ENCODE measurements at places on chromosomes 13 and 19.

DNA sequence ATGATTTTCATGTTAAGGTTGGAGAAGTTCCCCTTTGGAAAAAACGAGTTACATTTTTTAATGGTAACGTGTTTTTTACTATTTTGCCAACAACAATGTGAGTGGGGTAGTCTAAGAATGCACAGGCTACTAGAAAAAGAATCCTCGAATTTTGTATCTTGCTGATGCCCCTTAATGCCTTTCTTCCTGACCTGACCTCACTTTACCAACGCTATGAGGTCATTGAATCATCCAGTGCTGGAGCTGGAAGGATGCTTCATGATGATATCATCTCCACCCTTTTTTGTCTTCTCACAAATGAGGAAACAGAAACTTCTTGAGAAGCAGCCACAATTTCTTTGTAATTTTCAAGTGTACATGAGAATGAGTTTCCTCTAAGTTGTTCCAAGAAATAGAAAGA is 8.2 kb upstream of the UBL3 start:
- no peak for DNase-seq

GRCh38 chr13:62643007-62643483 is 1227.4 kb upstream of the PCDH20 start:
- DNase-seq, result no peak

DNA sequence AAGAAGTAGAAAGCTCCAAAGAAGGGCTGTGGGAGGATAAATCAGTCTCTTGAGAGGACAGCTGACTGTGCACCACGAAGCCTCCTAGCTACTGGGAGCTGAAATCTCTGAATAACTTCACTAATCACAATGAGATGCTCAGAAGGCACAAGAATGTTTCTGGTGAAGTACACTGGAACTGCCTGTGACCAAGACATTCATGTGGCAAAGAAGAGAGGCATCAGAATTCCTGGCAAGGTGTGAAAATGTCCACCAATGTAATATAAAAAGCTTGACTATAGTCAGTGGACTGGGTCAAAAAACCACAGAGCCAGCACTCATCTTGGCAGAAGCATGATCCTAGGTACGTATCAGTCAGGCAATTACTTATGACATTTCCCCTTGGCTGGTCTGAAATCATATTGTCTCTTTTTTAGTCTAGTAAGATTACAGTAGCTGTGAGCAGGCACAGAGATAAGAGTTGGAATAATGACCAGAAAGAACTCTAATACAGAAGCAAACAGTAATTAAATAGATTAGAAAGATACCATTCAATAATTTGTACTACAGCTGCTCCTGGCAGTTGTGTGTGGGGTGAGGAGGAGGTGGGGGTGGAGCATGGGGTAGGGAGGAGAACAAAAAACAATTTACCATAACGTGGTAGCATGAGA is 434.7 kb downstream of the DIAPH3 start:
- DNase-seq, result no peak

DNA sequence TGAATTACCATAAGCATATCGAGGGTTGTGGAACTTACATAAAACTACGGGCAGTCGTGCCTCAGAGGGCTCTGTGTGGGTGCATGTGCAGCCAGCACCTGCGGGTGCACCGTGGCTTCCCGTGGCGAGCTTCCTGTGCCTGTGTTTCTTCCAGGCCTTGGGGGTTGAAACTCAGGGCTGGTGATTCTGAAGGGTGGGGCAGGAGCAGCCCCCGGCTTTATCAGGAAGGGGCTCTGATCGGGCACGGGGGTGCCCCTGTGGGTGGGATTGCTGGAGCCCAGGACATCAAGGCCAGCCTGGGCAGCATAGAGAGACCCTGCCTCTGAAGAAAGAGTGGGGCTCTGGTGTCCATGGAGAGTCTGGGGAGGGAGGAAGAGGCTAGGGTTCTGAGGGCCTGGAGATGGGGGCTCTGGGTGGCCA is 11.1 kb downstream of the ATP4B start:
- no peak for DNase-seq

DNA sequence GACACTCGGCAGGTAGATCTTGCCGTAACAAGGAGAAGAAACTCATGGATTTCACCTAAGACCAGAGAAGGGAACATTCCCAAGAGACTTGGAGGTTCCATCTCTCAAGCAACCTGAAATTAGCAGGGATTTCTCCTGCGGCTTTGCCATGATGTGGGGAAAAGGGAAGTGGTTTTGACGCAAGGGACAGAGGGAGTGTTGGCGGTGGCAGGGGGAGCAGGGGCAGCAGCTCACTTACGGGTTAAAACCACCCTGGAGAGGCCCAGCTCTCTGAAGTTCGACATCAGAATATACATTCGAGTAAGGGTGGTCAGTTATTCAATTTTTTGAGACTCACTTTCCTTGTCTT is 76.1 kb upstream of the POMP start:
- no peak for DNase-seq

DNA sequence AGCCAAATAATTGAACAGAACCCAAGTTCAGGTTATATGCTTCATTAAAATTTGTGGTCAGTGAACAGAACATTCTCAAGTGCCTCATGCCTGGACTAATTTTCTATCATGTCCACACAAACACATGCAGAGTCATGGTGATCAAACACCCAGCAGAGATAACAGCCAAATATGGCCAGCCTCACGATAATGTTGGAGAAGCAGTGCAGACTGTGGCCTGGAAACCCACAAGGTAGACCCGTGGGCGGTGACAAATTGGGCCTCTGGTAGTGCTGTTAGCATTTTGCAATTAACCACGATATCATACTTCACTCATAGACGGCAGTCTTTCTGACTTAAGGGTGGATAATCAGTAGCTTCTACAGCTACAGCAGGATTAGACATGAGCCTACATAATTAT is 35.0 kb upstream of the VWA8 start:
- no peak for DNase-seq

- DNase-seq, result no peak
These were observed 52.0 kb downstream of the SLC7A1 start for GRCh38 chr13:29543230-29544215.

- peak; percentile 81 for DNase-seq
These were observed at the start of gene KANK3 for GRCh38 chr19:8342684-8343482. TSS of gene KANK3 (minus strand) at chr19:8343262. CDS start at chr19:8337828, 5,434 bp downstream.

DNA sequence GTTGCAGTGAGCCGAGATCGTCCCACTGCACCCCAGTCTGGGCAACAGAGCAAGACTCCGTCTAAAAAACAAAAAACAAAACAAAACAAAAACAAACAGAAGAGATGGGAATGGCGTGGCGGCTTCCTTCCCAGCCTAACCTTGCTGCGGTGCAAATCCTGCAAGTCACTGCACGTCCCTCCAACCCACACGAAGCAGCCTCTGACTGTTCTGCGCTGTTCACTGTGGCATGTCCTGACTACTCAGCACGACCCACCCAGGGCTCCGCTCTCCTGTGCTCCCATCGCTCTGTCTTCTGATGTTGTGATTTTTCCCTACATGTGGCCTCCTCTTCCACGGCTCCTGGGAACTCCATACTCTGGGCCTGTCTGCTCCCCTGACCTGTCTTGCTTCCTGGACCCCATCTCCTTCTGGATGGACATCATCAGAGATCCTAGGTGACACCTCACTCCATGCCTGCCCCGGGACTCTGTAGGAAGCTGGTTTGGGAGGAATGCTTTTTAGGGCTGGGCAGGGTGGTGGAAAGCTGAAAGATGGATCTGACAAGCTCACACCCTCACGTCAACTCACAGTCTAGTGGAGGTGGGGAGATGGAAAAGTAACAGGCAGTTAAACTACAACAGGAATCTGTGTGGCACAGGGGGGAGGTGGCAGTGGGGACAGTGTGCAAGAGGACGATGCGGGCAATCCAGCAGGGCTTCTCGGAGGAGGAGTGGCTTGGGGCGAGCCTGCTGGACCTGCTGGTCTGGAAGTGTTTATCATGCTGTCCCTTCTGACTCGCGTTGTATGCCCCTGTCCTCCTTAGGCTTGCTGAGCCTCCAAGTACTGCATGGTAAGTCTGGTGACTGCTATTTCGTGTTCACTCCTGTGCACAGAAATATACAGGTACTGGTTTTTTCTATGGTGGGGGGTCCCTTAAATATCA is 18.8 kb downstream of the ZSCAN5A start:
- no peak for DNase-seq

DNA sequence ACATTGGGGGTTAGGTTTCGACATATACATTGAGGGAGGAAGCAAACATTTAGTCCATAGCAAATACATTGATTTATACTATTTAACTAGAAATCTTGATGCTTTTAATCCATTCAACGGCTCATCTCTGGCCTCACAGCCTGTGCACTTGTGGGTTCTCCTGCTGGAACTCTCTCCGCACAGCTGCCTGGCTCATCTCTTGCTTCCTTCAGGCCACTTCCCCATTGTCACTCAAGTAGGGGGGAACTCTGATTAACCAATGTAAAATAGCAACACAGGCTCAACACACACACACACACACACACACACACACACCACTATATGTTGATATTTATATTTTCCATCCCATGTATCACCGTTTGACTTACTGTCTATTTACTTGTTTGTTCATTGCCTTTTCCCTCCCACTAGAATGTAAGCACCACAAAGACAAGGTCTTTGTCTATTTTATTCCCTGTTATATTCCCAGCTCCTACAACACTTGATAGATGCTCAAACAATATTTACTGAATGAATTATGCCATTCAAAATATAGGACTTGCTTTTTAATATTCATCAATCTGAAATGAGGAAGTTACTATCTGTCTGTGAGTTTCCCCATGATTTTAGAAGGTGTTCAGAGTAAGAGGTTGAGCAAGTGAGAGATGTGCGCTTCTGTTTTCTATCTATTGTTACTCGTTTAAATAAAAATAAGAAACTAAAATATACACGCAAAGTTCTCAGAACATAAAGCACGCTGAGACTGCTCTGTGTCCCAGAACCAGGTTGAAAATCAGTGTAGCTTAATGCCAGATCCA is 29.8 kb upstream of the PABPC3 start:
- no peak for DNase-seq

DNA sequence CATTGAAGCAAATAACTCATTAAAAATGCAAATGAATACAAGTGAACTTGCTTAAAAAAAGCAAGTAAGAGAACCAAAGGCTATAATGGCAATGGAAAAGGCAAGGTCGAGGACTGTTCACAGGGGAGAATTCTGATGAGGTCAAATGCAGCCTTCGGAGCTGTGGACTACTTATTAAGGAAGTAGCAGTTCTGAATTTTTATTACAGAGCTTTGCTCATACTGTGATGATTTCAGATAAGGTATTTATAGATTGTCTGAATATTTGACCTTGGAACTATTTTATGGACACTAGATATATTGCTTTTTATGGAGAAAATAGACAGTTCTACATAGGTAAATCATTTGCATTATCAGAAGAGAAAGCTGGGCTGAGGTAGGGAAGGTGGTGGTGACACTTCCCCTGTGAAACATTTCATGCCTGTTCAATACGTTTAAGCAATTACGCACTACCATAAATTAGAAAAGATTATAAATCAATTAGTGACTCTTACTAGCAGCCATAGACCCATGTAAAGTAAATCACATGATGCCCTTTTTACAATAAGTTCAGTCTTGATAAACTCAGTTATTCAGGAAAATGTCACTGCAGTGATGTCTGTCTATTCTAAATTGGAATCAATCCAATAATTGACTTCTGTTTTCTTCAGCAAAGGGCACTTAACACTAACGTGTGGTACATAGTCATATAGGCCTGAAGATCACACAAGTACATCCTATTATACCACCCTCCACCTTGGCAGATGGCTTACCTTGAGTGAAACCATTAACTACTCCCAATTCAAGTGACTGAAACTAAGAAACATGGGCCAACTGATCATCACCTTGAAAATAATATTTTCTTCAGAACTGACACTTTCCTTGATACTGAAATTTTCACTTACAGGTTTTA is 260.0 kb downstream of the KLF12 start:
- no peak for DNase-seq

GRCh38 chr19:2327773-2328400 is 499 bp downstream of the LSM7 start:
- peak; percentile 26 for DNase-seq

- no peak for DNase-seq
These were observed 577.4 kb downstream of the TBC1D4 start for GRCh38 chr13:74904556-74904955.

- DNase-seq, result no peak
These were observed 14.4 kb downstream of the ARHGAP35 start for GRCh38 chr19:46875234-46875633.

DNA sequence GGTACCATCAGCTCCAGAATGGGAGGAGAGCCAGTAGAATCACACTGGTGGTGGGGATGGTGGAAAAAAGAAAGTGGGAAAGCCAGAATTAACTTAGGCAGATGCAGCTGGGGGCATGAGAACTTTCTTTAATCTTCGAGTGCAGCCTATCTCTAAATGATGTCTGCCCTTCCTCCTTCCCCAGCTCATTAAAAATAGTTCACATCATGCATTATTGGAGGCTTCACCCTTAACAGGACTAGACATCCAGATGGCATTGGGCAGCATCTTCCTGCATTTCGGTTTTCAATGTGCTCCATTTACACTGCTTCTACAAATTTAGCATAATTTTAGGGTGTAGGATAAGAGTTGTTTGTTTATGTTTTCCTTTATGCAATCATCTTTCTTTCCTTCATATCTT is 272.8 kb downstream of the COG6 start:
- DNase-seq, result no peak

GRCh38 chr13:96200810-96201209 is 110.9 kb downstream of the HS6ST3 start:
- no peak for DNase-seq

DNA sequence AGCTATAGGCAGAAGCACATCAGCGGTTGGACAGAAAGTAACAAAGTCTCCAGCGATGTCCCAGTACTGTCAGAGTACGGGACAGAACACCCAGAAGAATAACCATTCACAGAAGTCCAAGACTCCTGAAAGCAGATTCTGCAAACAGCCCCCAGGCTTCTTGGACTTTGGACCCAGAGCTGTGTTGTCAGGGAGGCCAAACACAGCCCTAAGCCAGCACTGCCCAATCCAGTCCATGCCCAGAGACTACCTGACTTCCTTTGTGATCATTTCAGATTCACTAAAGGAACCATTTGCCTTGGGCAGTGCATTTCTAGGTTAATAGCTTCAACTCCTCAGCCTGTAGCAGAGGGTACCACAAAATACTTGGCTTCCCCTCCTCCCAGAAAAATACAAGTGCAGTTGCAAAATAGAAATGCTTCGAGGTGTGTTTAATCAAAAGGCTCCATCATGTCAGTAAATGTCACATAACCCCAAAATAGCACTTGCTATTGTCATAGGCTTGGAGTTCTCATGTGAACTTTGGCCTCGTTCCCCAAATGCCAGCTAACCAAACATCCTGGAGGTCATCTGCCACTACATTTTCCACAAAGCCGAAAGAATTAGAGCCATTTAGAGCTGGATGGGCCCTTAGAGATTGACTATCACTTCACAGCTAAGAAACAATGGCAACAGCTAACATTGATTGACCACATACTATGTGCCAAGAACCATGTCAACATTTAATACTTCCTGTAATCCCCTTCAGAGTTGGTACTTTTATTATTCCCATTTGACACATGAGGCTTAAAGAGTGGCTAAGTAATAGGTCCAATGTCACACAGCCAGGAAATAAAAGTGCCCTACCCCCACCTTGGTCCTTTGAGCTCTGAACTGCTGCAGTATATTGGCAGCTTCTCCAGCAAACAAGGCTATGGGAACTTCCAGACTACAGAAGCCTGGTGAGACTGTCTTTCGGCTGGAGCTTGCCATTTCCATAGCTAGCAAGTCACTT is 329.9 kb downstream of the FOXO1 start:
- DNase-seq, result no peak

All from stimulated activated CD4-positive, alpha-beta T cell treated with anti-CD3 and anti-CD28 coated beads, TNF-alpha, amount 100 ng/mL, for 4 hours (primary cell).